Stimulated activated CD8-positive, alpha-beta memory T cell treated with anti-CD3 and anti-CD28 coated beads, Interleukin-4, amount 100 ng/mL, for 48 hours (primary cell): ENCODE measurements at places on chromosomes 7 and 10.

DNA sequence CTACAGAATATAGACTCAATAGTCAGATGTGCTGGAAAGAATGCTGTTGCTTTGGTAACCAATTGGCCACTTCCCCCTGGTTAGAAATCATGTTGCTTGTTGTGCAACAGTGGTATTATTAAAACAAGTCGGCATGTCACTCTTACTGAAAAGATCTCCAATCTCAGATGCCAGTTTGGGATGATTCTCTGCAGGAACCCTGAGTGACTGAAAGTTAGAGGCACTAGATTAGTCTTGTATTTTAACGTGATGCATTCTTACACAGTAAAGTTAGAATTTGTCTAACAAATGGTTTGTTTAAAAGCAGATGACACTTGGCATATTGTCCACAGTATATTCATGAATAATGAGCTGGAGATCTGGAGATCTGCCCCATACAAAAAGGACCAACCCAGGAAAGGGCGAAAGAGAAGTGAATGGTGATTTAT is 287.6 kb downstream of the TWIST1 start:
- DNase-seq = no peak

GRCh38 chr10:89556600-89556999 is 21.2 kb upstream of the SLC16A12 start:
- no peak for DNase-seq

- no peak for DNase-seq
Measured at GRCh38 chr10:104762793-104763192, 121.7 kb downstream of the SORCS3 start.

- DNase-seq = no peak
Measured at GRCh38 chr7:148915211-148915610, 31.1 kb upstream of the EZH2 start.

DNA sequence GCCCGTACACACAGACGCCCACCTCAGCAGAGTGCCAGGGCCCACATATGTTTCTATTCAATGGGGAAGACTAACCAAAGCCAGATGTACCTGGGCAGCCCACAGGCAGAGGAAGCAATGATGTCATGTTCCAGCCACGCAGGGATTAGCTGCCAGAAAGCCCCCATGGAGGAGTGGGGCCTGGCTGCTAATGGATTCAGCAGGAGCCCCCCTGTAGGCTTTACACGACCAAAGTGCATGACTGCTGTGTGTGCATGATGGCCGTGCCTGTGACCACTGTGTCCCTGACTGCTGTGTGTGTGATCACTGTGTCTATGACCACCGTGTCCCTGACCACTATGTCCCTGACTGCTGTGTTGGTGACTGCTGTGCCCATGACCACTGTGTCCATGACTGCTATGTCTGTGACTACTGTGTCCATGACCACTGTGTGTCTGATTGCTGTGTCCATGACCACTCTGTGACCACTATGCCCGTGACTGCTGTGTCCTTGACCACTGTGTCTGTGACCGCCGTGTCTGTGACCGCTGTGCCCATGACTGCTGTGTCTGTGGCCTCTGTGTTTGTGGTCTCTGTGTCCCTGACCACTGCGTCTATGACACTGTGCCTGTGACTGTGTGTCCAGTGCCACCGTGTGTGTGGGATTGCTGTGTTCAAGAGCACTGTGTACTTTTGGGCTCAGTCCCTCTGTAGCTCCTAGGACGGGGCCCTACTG is 409.3 kb downstream of the RPS24 start:
- no peak for DNase-seq

GRCh38 chr10:44032216-44032615 is 352.7 kb downstream of the CXCL12 start:
- no peak for DNase-seq

DNA sequence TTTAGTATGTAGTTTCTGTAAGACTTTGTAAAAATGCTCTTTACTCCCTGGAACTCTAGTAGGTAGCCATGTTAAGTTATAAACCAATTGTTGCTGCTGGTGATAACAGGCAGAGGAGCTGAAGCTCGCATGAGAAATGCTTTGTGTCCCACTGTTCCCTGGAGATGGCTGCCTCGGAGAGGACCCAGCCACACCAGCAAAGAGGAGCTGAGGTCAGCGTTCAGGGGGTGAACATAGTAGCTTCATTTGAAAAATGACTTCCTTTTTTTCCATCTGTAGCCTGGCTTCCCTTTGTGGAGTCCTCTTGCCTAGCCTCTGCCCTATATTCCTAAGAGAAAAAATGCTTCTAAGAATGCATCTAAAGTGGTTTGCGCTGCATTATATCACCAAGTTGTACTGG is 20.3 kb downstream of the CELF2 start:
- DNase-seq = no peak
